ENCODE measurements at places on chromosomes 6 and 20.

- DNase-seq = no peak
Measured at GRCh38 chr6:161458201-161458951, 184.5 kb upstream of the AGPAT4 start.

- no peak for DNase-seq
Measured at GRCh38 chr6:169807699-169808607, 56.5 kb downstream of the ERMARD start.

DNA sequence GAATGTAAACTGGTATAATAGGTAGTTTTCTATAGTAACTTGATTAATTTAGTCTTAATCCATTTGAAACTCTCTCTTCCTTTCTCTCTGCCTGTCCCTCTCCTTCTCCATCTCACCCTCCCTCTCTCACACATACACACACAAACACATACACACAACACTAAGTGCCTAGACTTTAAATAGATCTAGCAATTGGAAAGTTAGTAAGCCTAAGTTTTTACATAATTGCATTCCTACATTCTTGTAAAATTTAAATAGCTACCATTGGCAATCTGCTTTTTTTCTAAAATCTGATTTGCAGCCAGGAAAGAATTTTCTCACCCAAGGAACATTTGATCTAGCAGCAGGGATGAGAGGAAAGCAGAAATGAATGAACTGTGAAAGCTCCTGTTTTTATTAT is 15.7 kb downstream of the GFRA4 start:
- DNase-seq = no peak

GRCh38 chr6:45398075-45398813 is 20.5 kb upstream of the SUPT3H start:
- no peak for DNase-seq

- no peak for DNase-seq
Measured at GRCh38 chr6:123527406-123527805, 109.3 kb downstream of the TRDN start.

DNA sequence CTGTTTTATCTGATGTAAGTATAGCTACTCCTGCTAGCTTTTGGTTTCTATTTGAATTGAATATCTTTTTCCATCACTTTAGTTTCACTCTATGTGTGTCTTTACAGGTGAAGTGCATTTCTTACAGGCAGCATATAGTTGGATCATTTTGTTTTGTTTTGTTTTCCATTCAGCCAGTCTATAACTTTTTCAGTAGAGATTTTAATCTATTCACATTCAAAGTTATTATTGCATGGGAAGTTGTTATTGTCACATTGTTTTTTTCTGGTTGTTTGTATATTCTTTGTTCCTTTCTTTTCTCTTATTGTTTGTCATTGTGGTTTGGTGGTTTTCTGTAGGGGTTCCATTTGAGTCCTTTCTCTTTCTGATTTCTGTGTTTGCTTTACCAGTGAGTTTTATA is 151.2 kb downstream of the PDE10A start:
- no peak for DNase-seq

DNA sequence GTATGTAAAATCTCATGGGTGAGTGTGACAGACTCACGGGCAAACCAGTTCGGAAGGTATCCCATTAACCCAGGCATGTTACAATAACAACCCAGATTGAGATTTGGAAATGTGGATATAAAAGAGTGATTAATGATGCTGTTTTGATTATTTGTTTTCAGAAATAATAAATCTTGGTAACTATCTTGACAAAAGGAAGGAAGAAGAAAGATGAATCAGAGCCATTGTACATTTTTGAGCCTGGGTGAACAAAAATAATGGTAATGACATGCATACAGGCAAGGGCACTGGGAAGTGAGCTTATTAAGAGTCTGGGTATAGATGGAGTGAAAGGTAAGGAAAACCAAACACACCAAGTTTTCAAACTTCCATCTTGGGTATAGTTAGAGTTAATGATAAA is 862.0 kb downstream of the PHF3 start:
- DNase-seq = no peak

- DNase-seq = no peak
Measured at GRCh38 chr6:159357211-159357915, 188.2 kb downstream of the FNDC1 start.

- no peak for DNase-seq
Measured at GRCh38 chr6:74287932-74288331, 591.9 kb downstream of the CD109 start.

DNA sequence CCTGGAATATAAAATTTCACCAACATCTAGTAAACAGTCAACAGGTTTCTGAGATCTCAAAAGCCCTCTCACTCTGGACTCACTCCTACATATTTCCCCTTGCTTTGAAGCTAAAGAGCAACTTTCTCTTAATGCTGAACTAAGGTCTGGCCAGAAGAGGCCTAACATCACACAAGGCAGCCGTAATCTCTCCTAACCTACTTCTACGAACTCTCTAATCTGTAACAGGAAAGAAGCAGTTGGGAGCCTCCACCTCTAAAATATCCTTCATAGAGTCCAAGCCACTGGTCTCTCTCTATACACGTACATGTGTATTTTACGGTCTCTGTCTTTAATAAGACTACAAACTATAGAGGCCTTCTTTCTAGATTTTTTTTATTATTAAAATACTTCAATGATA is 72.0 kb downstream of the REV3L start:
- no peak for DNase-seq

DNA sequence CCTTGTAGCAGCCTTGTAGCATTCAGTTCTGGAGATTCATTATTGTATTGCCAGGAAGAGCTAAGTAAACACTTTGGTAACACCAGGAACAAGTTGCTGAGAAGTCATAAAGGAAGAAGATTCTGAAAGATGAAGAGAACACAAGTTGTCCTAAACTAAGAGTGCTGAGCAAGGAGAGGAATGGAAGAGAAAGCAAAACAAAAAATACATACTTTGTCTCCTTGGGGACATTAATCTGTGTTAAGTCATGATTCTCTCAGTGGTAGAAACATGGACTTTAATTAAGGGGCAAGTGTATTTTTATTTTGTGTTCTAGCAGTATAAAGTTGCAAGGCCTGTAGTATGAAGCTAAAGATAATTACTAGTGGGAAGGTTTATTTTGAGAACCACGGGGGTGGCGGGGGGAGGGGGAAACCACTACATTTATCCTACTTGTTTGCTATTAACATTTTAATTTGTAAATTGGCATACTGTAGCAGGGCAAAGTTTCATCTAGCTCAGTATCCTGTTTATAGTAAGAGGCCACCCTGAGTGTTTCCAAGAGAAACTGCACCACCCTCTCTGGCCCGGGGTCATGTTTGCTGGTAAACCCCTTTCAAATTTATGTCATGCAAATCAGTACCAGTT is 463.0 kb downstream of the CDKAL1 start:
- DNase-seq = no peak

DNA sequence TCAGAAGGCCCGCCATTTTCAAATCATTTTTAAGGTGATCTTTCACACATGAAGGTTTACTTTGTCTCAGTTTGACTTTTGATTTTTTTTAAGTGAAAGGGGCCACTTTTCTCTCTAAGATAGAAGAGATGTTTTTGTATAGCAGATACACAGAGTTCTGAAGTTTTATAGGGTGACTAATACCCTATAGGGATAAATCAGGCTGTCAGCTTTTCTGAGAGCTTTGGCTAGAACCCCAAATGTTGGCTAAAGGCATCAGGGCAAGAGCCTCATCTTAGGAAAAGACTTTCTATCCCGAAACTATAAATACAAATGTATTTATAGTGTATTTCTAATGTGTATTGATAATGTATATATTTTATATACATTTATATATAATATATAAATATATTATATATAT is 181.4 kb downstream of the TBX18 start:
- no peak for DNase-seq

- DNase-seq = no peak
Measured at GRCh38 chr20:40821429-40821828, 132.4 kb upstream of the MAFB start.

DNA sequence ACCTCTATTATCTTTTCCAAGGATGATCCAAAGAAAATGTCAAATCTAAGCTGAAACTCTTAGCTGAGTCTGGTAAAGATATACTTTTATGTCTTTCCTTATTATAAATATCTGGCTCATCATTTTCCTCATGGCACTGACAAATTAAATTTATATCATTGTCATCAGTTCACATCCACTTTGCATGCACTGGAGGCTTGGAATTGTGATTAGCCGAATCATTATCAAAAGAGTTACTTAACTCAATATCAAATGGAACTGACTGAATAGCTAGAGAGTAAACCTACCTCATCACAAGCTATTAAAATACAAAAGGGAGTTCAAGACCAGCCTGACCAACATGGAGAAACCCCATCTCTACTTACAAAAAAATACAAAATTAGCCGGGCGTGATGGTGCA is 713.9 kb upstream of the MARCKS start:
- no peak for DNase-seq

DNA sequence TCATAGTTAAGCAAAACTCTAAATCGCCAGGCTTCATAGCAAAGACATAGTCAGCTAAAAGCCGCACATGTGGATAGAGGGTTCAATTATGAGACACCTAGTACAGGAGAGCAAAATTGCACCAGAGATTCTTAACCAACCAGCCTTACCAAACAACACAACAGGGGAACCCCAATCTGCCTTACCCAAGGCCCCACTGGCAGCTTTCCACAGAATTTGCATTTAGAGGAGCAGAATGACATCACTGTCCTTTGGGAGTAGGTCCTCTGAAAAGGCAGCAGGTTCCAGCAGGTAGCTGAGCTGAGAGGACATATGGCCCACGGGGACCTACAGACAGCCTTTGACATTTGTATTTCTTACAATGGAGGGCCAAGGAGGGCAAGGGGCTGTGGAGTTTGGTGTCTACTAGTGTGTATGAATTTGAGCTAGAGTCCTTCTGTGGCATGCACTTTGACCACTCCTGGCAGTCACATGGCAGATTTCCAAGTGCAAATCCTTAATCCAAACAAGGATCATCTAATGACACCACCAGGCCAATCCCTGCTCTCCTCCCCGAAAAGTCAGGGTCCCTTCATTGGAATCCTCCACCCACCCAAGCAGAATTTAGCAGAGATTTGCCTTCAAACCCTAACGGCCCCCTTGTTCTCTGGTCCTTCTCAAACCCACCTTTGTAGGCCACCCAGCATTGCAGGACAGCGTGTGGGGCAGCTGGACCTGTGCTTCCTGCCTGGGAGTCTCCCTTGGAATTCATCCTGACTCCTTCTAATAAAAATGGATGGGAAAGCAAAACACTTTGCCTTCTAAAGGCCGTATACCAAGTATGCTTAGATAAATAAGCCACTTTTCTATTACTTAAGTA is 171.2 kb upstream of the SUPT3H start:
- no peak for DNase-seq

- no peak for DNase-seq
Measured at GRCh38 chr6:105111871-105112270, 67.9 kb downstream of the POPDC3 start.

- DNase-seq = no peak
Measured at GRCh38 chr20:4819901-4820300, 98.2 kb downstream of the PRND start.

GRCh38 chr6:1247056-1247455 is 64.8 kb upstream of the FOXQ1 start:
- DNase-seq = no peak

DNA sequence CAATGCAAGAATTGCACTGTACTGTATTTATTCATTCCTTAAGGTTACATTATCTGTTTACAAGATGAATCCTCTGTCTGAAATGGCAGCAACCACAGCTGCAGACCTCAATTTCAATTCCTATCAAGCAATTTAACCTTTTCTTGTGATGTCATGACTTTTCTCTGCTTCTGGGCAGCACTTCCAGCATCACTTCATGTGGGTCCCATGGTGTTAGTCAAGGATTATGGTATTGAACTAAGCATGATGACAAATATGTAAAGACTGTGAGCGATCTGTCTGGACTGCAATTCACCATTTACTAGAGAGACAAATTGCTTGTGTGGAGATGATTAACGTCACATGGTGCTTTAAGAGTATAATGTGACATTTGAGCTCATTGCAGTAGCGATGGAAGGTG is 90.5 kb upstream of the CCN2 start:
- DNase-seq = no peak

- no peak for DNase-seq
Measured at GRCh38 chr6:100633096-100633777, 168.5 kb upstream of the SIM1 start.

GRCh38 chr20:47412083-47412482 is 55.6 kb upstream of the ZMYND8 start:
- no peak for DNase-seq

DNA sequence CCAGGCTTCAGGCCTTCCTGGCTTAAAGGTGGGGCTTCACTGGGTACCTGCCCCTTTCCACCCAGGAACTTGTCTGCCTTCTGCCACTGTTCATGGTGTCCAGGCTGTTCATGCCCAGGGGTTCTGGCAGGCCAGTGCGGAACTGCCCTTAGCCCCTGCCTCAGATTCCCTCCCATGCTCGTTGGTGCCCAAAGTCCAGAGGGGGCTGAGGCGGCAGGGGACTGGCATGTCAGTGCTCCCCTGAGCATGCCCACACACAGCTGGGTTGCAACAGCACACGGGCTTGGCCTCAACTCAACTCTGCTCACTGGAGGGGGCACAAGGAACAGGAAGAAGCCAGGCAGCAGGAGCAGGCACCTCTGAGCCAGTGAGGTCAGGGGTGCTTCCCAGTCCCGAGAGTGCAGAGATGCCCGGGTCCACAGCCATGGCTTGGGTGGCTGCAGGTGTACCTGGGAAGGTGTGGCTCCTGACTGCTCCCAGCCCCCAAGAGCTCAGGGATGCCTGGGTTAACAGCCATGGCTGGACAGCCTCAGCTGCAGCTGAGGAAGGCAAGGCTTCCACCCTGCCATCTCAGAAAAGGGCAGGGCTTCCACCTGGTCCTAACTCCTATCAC is 845.9 kb downstream of the EYS start:
- no peak for DNase-seq

DNA sequence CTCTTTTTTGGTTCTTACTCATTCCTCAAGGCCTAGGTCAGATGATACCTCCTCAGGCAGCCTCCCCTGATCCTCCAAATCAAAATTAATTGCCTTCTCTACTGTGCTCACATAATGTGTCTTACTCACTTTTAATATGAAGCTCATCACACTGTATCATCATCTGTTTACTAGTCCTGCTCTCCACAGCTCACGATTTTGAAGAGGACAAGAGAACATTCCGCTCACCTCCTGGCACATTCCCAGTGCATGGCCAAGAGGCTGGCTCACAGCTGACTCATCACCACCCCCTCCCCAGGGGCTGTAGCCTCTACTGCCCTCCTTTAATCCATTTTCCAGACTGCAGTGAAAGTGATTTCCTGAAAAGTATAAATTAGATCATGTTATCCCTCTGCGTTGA is 133.1 kb downstream of the ALDH8A1 start:
- no peak for DNase-seq
